ENCODE measurements at places on chromosomes 4 and X.

- DNase-seq, result no peak
These were observed 27.2 kb upstream of the WFS1 start for GRCh38 chr4:6242271-6243029.

DNA sequence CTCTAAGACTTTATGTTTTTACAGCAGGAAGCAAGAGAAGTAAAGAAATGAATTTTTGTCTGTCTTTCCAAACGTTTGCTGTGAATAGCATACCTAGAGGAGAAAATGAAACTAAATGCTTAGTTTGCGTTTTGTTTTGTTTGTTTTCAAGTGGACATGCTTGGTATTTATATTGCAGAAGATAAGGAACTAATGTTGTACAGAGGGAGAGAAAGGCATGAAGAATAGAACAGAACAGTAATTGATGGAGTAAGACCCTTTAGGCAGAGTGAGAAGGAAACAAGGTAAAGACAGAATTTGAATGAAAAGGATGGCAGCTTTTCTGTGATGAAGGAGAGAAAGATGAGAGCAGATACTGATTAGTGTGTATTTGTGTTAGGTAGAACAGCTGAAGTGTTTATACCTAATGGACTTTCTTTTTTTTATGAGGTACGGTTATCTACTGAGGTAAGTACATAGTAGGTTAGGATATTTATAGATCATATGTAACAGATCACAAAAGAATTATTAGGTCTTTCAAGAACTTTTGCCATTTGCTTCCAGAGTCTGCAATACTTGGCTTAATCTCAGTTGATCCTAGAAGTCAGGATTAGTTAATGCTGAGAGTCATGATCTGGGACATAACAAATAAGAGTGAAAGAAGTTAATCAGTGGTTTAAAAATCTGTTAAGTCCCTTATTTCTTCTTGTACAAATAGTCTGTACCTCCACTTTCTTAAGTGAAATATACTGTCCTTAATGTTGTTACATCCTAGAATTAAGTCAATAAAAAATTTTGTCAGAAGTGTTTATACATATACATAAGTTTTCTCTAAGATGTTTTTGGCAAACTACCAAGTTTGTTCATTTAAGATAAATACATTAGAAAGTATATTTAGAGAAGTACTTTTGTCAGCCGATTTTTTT, 36.8 kb downstream of the FABP2 start:
- no peak for DNase-seq

DNA sequence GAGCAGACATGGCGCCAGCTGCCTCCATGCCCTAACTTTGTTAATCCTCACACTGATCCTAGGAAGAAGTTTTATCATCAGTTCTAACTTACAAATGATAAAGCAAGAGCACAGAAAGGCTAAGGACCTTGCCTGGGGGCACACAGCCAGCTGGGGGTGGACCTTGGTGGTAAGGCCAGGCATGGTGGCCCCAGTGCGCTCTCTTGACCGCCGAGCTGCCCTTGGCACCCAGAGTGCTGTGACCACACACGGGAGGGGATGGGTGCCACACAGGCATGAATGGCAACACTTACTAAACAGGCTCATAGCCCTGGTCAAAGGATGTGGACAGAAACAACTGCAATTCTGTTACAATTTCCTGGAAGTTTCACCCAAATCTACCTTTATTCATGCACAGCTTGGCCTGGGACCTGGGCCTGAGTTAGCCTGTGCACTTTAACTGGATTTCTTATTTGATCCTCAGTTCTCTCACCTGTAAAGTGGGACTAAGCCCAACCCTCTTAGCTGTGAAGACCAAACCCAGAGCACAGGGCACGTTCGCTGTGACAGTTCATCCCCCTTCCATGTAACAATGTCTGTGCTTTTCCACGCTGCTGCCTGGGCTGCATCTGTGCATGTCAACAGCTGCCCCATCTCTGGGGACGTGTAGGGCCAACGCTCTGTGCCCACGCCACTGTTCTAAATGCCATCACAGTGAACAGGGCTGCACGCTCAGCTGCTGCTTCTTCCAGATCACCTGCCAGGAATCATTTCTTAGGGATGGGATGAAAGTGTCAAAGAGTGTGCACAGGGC, 44.8 kb downstream of the ACOX3 start:
- DNase-seq, result no peak

GRCh38 chrX:7987160-7988012, 60.2 kb upstream of the PNPLA4 start:
- DNase-seq, result no peak

- no peak for DNase-seq
These were observed 31.6 kb downstream of the TKTL1 start for GRCh38 chrX:154327038-154327820.

DNA sequence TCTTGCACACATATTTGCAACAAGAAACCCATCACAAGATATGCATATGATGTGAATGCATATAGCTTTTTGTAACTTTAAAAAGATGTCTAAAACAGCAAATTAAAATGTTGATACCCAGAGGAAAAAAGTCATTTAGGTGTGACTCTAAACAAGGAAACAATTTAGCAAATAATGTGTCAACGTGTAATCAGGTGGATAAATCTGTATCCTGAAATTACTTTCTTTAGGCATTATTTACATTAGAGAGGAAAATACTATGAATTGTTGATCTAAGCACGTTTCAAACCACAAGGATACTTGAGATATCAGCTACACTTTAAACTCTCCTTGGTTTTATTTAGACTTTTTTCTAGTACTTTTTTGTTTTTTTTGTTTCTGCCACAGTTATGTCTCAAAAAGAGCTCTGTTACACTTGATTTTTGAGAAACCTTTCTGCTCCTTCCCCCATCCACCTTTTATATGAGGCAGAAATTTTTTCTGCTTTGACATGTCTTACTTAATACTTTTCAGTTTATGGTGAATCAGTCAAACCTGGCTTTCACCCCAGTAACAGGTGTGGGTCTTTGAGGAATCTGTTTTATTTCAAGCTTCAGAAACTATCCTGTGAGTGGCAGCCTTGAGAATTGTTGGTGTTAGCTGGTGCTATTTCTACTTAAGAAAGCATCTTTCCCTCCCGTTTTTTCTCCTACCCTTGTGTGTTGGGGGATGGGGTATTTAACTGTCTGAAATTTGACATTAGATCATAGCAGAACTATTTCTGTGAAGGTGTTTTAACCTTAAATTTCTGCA, 1.9 kb downstream of the NPNT start:
- DNase-seq, result no peak

GRCh38 chrX:140510895-140511295, 6.0 kb upstream of the SOX3 start:
- DNase-seq, result no peak

DNA sequence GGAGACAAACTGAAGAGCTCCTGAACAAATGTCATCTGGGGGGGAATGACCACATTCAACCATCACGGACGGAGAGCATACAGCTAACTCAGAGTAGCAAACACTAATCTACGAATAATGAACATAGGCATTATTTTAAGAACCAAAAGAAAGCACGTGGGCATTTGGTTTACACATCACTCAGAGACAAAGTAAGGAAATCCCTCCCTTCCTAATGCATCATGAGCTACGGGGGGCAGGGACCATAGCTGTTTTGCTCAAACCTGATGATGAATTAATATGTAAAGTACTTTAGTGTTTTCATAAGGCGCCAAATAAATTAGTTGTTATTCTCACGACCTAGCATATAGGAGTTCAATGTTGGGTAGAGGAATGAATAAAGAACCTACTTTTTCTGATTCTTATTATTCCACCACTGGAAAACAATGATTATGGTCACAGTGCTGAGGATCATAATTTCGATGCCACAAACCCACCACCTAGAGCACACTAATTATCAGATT, 11.7 kb upstream of the TMEM156 start:
- DNase-seq, result no peak

- no peak for DNase-seq
These were observed 542 bp upstream of the KLF8 start for GRCh38 chrX:56231537-56232090.

DNA sequence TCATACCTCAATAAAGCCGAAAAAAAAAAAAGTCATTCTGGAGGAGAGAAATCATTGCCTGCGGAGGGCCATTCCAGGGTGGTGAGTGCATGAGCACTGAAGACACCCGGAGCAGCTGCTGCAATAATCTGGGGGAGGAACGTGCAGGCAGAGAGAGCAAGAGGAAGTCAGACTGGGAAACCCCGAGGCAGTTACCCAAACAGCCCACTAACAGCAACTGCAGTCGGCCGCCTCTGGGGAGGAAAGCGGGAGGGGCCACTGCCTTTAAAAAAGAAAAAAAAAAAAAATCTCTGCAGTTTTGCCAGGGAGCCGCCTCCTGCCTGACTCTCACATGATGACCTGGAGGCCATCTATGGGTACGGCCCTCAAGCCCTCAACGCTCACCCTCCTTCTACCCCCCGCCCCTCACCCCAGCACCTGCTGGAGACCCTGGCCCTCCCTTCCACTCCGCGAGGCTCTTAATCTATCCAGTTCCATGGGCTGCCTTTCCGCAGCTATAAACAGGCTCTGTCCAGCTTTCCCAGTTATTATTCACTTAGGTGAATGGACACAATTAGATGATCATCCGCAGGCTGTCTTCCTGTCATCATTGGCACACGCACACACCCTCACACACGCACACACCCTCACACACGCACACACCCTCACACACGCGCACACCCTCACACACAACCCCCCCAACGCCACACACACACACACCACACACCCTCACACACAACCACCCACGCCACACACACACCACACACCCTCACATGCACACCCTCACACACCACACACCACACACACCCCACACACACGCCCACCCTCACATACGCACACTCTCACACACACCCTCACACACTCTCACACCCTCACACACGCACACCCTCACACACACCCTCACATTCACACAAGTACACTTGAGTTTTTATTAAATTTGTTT, 3.4 kb upstream of the AVPR2 start:
- peak; percentile 37 for DNase-seq

GRCh38 chr4:167032871-167033270, 201.4 kb downstream of the SPOCK3 start:
- DNase-seq, result no peak

DNA sequence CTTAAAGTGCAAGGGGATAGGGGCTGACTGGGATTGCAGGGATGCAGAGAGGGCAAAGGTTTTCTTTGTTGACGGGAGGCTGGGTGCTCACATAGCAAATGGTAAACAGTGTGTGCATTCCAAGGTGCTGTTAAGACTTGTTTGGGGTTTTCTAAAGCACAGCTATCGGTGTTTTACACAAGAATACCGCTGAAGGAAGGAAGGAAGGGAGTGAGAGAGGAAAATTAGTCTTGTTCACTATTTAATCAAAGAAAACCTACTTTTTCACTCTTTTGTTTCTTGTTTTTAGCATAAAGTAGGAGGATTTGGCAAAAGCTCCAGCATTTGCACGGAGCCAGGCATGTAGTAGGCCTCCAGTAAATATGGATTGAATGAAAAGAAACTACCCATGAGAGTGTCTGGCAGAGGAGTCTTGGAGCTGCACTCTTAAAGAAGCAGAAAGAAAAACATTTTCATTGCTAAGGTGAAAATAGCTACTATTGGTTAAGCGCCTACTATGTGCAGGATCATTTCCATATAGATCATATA, 99.7 kb downstream of the FIP1L1 start:
- DNase-seq, result no peak

DNA sequence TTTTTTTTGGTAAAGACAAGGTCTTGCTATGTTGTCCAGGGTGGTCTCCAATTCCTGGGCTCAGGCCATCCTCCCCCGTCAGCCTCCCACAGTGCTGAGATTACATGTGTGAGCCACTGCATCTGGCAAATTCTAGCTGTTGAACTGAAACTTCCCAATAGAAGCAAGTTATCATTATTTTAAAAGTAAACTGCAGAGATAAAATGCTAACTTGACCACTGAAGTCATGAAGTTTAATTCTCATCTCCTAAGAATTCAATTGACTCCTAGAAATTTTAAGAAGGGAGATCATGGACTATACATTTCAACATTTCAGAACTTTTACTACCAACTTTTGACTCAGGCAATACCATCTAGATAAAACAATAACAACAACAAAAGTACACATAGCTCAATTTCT, 11.7 kb upstream of the EXOSC9 start:
- DNase-seq, result no peak

- no peak for DNase-seq
These were observed 224.2 kb downstream of the AFAP1 start for GRCh38 chr4:7715271-7716009.

GRCh38 chrX:118802857-118803256, 20.8 kb upstream of the ZCCHC12 start:
- no peak for DNase-seq

- no peak for DNase-seq
These were observed 32.5 kb downstream of the LANCL3 start for GRCh38 chrX:37603938-37604409.

DNA sequence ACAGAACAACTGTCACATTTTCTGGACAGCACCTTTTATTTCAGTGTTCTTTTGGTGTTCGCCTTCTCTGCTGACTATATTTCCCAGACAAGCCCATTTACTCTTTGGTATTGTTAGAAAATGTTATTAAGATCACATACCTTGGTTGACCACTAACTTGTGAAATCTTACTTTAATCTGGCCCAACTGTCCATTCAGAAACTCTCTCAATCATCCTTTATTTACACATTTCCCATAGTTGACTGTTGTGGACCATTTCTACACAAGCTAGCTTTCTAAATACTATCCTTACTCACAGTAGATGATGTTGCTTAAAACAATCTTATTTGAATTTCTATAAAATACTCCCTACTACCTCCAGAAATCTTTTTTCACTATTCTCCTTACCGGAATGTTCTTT, 64.7 kb downstream of the QRFPR start:
- DNase-seq, result no peak

DNA sequence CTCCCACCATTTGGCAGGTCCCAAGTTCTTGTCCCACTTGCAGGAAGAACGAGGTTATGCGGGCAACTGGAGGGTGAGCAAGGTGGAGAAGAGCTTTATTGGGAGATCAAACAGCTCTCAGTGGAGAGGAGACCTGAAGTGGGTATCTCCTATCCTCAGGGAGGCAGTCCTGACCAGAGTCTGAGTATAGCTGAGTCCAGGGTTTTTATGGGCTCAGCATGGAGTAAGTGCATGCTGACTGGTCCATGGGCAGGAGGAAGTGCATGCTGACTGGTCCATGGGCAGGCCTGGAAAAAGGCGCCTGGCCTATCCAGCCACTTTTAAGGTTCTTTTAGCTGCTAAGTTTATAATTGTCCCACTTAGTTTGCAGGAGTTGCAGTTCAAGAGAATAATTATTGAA, 7.4 kb upstream of the HNRNPD start:
- no peak for DNase-seq

DNA sequence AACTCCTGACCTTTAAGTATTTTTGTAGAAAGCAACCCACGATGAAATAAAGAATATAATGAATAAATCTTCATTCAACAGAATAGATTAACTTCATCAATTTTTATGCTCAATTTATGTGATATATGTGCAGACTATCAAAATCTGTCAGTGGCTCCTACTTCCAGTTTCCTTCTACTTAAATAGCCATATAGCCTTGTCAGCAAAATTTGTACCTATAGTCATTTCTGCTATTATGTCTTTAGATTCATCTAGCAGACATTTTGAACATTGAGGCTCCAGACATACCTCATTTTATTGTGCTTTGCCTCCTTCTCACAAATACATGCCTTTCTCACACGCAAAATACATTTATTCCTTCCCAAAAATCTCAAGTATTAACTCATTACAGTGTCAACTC, 971.7 kb downstream of the FAM133A start:
- no peak for DNase-seq

GRCh38 chr4:110622841-110623717, at the start of gene PITX2:
PITX2 (minus strand) TSS chr4:110623077; CDS start chr4:110622460, 617 bp downstream.
- peak; percentile 39 for DNase-seq

Data from GM18507 (cell line).